ENCODE measurements at places on chromosomes 12 and 14.

DNA sequence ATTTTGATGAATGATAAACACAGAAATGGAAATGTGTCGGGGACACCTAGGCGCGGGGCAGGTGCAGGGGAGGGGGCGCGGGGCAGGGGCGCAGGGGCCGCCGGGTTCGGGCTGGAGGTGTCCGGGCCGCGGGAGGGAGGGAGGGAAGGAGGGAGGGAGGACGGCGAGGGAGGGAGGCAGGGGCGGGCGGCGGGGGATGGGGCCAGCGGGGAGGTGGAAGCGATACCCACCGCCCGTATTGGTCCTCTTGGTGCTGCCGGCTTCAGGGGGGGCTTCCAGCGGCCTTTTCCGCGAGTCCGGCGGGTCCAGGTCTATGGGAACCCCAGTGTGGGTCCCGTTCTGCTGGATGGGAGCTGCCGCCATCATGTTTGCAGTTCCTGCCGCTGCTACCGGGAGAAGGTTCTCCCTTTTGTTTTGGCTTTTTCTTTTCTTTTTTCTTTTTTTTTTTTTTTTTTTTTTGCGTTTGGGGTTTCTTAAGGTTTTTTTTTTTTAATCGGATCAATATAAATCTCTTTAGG is 703 bp downstream of the NOVA1 start:
- DNase-seq: no peak

- DNase-seq: no peak
These were observed at the start of gene CCDC63 for GRCh38 chr12:110846615-110847566. Gene CCDC63 (plus strand): TSS chr12:110846987. CDS start chr12:110852955, 5,968 bp downstream.

GRCh38 chr14:56117765-56118610 is at the start of gene PELI2:
Gene PELI2 (plus strand): TSS chr14:56118411. CDS start chr14:56118661, 250 bp downstream.
- DNase-seq: peak; percentile 83

- DNase-seq: no peak
These were observed 39.5 kb downstream of the FRMD6 start for GRCh38 chr14:51691176-51691575.

GRCh38 chr12:94458877-94459727 is 565 bp downstream of the CEP83 start:
- no peak for DNase-seq

- DNase-seq: no peak
These were observed 3.2 kb downstream of the ARF3 start for GRCh38 chr12:48954061-48954460.

DNA sequence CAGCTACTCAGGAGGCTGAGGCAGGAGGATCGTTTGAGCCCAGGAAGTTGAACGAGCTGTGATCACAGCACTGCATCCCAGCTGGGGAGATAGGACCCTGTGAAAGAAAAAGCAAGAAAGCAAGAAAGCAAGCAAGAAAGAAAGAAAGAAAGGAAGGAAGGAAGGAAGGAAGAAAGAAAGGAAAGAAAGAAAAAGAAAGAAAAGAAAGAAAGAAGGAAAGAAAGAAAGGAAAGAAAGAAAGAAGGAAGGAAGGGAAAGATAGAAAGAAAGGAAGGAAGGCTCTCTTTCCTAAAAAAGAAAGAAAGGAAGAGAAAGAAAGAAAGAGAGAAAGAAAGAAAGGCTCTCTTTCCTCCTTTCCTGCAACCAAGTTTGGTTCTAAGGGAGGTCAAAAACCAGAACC is 380.3 kb downstream of the PCNX1 start:
- no peak for DNase-seq

DNA sequence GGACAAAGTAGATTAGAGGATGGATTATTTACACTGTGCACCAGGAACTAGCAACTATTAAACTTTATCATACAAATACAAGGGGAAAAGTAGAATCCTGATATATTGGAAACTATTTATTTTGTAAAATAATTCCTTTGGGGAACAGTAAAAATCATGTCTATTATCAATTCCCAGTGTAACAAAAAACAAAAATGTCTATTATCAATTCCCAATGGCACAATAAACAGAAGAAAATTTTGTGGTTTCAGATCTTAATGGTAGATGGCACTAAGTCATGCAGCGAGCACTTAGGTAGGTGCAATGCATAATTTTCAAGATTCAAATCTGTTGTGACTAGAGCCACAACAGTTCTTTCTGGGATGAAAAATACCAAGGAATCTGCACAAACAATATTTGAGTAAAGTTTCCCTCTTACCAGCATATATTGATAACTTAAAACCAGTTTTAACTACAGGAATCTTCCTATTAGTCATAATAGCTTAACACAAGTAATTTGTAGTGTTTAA is 13.7 kb downstream of the CFL2 start:
- no peak for DNase-seq
